ENCODE measurements at places on chromosomes 2 and 18.

GRCh38 chr2:173658946-173659371, 304.3 kb downstream of the CDCA7 start:
- no peak for DNase-seq

GRCh38 chr18:36766836-36767235, 62.0 kb downstream of the TPGS2 start:
- DNase-seq = no peak

DNA sequence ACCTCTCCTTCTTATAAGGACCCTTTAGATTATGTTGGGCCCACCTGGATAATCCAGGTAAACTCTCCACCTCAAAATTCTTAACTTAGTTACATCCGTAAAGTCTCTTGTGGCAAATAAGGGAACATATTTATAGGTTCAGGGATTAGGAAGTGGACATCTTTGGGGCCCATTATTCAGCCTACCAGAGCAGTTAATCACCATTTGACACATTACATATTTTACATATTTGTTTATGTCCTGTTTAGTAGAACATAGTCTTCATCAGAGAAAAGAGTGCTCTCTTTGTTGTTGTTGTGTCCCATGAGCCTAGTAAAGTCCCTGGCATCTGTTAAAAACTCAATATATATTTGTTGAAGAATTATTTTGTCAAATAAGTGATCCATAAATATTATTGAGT, 134.0 kb upstream of the SPATS2L start:
- no peak for DNase-seq

DNA sequence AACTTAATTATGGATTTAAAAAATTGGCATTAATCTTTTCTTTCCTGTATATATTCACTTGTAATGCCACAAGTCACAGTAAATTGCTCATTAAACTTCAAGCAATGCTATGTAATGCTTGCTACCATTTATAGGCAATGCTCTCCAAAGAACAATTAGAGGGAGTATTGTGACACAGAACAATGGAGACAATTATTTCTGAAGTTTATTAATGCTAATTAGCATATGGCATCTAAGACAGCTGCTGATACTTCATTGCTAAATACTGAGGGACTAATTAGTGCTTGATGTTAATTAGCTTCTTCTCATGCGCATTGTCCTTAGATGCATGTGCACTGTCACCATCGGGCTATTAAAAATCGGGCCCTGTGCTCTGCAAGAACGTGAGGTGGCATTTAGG, 1012.8 kb downstream of the SOCS6 start:
- no peak for DNase-seq

DNA sequence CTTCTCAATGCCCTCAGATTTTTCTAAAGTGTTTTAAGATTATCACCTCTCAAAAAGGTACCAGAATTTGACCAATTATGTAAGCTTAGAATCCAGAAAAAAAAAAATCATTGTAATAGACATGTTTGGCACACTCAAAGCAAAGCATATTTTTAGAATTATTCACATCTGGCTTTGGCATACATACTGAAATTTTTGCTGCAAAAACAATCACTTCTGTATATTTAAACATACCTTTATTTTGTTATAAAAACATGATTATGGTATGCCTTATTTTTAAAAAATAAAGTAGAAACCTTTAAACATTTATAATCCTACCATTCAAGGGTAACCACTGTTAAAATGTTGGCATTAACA, 143.3 kb downstream of the ESCO1 start:
- DNase-seq = no peak

DNA sequence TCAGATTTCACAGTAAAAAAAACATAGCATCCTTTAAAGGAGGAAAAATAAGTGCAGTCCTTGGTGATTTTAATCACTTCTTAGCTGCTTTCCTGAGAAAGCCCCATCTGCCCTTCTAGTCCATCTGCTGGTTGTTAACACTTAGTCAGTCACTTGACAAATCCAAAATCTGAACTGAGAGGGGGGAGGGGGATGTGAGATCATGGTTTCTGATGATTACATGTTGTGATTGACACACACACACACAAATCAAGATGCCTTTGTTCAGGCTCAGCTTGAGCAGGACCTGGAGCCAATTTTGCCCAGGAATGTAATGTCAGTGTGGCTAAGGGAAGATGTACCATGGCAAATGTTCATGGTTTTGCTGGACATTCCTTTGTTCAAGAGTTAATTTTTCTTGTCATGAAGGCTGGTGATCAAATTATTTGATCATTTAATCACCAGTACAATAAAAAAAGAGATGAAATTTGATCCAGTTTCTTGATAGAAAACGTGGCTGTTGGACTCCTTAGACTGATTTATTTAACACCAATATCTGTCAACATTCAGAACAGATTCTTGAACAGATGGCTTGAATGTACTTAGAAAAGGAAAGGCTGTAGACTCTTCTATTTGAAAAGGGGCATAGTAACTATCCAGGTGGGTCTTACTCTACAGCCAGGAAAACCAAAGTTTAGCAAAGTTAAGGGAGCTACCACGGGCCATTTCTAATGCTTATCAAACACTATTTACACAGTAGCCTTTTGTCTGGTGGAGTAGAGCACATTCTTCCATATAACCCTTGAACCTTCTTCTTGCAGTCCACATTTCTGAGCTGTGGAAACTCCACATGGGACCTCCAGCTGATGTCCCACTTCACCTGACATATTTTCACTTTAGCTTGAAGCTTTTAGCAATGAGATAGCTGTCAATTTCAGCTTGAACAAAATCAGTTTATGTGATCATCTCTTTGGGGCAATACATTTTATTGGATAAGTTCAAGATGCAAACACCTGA, 408.7 kb downstream of the PIK3C3 start:
- DNase-seq = no peak

DNA sequence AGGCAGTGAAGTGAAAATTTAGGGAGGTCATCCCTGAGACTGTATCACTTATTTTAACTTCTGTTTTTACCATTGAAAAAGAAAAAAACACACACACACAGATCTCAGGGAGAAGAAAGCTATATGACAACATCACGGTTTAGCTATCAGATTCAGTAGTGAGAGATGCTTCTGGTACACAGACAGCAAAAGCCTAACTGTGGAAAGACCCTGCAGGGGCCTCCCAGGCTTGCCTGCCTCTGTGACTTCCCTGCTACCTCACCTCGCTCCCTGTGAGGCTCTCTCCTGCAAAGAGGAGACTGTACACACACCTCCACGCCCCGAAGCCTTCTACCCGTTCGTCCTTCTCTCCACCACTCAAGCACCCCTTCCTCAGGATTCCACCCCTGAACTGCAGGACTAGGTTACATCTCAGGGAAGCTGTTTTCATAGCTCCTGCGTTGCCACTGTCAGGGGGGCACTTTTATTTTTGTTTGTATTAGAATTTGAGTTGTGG, 86.3 kb downstream of the EPB41L3 start:
- no peak for DNase-seq

GRCh38 chr2:176391148-176391419, 121.8 kb downstream of the MTX2 start:
- no peak for DNase-seq

DNA sequence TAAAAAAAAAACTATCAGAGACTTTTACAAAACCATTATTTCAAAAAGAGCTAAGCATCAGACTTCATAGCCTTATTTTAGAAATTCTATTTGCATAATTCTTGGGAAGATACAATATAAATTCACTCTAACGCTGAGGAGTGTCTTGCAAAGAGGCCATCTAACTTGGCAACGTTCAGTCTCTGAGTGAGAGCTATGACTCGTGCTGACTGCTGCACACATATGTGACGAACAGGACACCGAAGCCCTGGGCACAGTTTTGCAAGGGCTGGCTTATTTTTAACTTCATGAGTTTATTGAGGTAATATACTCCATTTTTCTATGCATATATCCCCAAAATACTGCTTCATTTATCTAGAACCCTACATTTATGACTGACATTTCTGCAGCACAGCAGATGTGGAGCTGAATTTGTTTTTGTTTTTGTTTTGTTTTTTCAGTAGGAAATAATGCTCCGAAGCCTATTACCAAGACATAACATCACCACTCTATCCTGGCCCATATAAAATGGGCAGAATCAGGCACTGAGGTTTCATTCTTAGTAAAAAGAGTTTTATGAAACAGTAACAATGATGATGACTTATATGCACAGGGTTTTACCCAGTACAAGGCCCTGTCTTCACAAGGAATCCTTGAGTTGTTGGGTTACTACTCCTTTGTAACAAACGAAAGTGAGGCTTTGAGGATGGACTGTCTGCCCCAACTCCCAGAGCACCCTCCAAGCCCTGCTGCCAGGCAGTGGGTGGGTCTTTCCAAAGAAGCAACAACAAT, 68.3 kb downstream of the CRACDL start:
- no peak for DNase-seq

GRCh38 chr2:96668771-96669170, 26.2 kb downstream of the FER1L5 start:
- DNase-seq = no peak

- DNase-seq = no peak
Observed at GRCh38 chr2:10614939-10615338, 74.8 kb downstream of the NOL10 start.

DNA sequence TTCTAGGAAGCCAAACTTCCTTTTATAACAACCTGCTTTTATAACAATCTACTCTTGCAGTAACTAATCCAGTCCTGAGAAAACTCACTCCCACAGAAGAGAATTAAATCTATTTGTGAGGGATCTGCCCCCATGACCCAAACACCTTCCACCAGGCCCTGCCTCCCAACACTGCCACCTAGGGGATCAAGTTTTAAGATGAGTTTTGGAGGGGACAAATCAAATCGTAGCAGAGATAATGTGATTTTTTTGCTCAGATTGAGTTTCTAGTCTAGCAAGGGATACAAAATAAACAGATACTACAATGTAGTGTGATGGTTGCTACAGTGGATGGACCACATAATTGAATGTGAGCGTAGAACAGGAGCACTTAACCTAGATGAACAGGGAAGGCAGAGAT, 52.2 kb downstream of the NCOA1 start:
- no peak for DNase-seq

GRCh38 chr2:72182547-72182946, 34.9 kb upstream of the CYP26B1 start:
- no peak for DNase-seq

GRCh38 chr2:153307223-153307622, 171.3 kb downstream of the RPRM start:
- no peak for DNase-seq

DNA sequence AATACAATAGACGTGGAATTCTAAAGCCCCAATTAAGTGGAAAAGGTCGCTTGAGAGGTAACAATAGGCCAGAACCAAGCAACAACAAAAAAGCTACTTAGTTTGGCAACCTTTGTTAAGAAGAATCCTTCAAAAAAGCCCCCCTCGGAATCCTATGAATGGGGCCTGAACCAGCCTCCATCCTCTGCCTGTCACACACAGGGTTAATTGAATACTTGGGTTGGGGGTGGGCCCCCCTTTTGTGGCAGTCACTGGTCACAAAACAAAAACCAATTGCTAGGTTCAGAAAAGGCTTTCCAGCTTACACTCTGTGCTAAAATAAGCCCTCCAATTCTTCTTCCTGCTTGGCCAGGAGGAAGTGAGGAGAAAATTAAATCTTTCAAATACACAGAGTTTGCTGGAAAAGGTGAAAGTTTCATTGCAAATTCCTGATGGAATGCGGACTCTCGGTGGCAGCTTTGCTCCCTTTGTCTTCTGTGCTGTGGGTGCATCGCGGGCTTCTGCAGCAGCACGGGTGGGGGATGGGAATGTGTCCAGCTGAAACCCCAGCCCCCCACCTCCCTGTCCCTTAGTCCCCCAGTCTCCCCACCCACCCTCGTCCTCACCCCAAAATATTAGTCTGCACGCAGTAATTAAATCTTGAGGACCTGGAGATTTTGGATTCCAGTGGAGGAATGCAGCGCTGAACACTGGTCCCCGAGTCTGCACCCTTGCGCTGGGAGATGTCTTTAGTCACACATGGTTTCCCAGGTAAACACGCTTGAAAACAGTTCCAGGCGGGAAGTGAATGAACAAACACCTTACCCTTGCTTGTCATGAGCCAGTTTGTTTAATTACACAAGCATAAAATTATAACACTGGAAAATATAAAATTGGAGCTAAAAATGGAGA, 254.3 kb downstream of the SOX11 start:
- peak; percentile 3 for DNase-seq

- DNase-seq = no peak
Observed at GRCh38 chr2:203909974-203910373, 26.6 kb upstream of the ICOS start.

All from NCI-H510A treated with DMSO at 0.1 percent for 48 hours (cell line).